ENCODE measurements at places on chromosomes 1 and 21.
A peak's percentile ranks its signal among the peaks of the same experiment; 100 is the strongest.

DNA sequence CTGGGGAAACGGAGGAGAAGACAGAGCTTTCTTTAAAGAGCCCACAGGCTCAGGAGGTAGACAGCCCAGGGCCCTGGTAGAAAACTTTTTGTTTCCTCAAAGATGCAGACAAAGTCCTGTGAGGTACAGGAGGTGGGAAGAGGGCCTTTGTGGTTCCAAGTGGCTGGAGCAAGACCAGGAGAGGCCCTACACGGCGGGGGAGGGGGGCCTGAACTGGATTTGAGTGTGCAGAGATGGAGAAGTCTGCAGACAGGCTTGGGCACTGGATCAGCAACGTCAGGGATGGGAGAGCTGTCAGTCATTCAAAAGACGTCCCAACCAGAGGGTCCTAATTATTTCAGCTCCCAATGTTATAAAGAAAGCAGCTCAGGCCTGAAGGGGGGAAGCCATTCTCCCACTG is 126.2 kb downstream of the EPHB2 start:
- DNase-seq: no peak

- no peak for DNase-seq
Observed at GRCh38 chr1:182617734-182618351, 13.7 kb upstream of the RGS16 start.

DNA sequence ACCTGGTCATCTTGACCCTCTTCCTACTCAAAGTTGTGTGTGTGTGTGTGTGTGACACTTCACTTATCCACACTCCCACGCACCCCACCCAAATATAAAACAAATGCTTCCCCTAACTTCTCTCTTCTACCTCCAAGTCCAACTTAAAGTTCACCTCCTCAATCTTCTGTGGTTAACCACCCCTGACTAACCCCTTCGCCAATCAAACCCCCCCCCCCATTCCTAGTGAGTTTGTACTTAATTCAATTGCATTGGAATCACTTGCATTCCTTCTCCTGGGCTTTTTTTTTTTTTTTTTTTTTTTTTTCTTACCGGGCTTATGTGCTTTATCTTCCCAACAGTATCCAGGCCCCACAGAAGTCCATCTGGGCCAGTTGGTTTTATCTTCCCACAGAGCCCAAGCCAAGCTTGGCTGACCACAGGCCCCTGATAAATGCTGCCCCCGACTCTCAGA is 78.4 kb downstream of the CD58 start:
- DNase-seq: no peak

GRCh38 chr1:24920533-24920925 is 9.5 kb downstream of the RUNX3 start:
- no peak for DNase-seq

GRCh38 chr1:46458846-46459245 is 30.8 kb upstream of the DMBX1 start:
- no peak for DNase-seq

GRCh38 chr1:59692591-59692990 is 122.2 kb upstream of the HOOK1 start:
- no peak for DNase-seq

GRCh38 chr1:243658594-243659105 is 191.4 kb downstream of the AKT3 start:
- DNase-seq: no peak

DNA sequence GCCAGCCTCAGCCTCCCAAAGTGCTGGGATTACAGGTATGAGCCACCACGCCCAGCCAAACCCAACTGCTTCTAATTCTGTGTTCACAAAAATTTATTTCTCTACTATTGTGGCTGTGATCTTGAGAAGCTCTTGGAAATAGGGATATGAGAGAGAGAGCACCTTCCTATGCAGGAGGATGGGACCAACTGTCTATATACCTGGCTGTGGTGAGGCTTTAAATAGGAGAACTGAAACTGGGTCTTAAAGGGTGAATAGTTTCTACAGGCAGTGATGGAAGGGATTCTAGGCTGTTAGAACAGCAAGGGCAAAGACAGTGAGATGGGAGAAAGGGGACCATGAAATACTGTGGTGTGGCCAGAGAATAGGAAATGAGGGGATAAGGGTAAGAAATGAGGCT is 8.3 kb upstream of the PTCH2 start:
- no peak for DNase-seq

- DNase-seq: peak; percentile 53
Observed at GRCh38 chr1:34870395-34870794, 10.8 kb upstream of the SMIM12 start.

GRCh38 chr1:10965546-10966226 is 46.8 kb upstream of the TARDBP start:
- no peak for DNase-seq

- DNase-seq: no peak
Observed at GRCh38 chr1:65178235-65178634, 30.2 kb downstream of the AK4 start.

DNA sequence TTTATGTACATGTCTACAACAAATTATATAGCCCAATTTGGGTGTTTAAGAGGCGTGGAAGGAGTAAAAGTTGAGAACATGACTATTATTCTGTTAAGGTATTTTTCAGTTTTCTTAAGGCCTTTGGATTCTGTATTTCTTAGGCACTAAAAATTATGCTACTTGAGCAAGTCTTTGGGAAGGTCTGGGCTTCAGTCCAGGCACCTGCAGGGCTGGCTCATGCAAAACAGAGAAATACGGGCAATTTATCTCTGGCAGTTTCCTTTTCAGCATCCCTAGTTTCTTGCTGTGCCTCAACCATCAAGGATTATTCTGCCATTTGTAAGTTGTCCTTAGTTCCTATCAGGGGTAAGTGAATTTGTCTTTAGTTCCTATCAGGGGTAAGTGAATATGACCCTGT is 358.8 kb upstream of the B3GALT2 start:
- DNase-seq: no peak

DNA sequence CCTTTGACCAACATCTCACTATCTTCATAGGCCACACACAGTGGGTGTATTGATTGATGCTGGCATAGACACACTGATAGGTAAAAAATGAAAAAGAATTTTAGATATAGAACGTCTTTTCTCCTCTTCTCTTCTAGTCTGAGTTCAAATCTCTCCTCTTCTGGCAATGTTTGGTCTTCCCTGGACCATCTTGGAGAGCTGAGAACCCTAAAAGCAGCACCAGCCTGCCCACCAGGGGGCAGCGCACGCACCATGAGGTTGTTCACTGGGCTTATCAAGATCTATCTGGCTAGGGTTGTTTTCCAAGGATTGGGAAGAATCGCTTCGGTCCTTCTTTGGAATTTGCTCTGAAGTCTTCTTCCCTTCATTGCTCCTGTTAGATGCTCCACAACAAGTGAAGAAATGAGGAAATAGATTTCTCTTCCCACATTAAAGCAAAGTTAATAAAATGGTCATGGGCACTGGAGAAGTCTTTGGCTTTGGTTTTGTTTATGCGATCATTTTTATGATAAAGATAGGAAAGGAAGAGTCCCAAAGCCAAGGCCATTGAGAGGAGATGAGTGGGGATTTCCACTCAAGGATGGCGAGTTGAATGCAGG is 104.0 kb upstream of the OLIG2 start:
- DNase-seq: no peak

- DNase-seq: no peak
Observed at GRCh38 chr1:156772222-156772621, 4.9 kb downstream of the PRCC start.

- no peak for DNase-seq
Observed at GRCh38 chr1:175552306-175552705, 191.1 kb downstream of the TNR start.

DNA sequence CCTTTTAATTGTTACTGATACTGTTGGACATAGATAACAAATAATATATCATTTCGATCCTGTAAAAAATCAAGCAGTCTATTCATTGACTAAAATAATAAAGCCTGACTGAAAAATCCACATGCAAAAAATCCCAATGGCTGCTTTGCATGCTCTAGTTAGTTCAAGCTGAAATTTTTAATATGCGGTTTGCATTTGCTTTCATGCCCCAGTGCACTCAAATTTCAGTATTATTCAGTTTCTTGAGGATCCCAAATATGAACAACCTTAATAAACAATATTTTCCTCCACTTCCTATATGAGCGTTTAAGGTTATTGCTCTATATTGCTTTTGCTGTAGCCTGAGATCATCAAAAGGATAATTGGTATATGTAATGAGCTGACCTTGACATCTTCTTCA is 75.1 kb upstream of the DPH5 start:
- DNase-seq: no peak

DNA sequence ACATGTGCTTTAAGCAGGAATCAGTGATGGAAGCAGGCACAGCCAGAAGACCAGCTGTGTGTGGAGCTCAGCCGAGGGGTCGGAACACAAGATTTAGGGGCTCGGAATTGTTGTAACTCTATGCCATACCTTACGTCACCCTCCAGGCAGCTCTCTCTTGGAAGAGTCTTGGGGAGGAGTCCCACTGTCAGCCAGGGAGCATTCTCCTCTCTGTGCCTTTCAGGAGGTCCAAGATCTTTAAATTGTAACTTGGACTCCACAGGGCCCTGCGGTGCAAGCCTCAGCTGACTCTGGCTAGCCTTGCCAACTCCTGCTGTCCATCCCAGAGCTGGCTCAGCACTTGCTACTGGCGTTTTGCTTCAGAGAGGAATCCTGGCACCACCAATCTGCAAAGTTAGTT is 26.4 kb upstream of the ROR1 start:
- no peak for DNase-seq

DNA sequence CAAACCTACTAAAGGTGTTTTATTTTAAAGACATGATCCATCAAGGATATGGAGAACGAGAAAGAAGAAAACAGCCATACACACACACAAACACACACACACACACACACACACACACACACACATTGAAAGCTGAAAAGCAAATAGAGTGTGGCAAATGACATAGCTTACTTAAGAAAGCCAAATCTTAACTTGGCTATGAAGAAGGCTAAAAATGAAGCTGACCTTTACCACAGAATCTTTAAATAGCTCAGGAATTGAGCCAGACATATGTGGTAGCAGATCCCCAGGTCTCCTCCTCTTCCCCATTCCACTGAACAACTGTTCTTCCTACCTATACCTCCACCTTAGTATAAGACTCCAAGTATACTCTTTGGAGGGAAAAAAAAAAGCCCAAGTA is 185.6 kb downstream of the CLEC20A start:
- DNase-seq: no peak

- DNase-seq: no peak
Observed at GRCh38 chr1:37125295-37125694, 91.0 kb upstream of the GRIK3 start.

DNA sequence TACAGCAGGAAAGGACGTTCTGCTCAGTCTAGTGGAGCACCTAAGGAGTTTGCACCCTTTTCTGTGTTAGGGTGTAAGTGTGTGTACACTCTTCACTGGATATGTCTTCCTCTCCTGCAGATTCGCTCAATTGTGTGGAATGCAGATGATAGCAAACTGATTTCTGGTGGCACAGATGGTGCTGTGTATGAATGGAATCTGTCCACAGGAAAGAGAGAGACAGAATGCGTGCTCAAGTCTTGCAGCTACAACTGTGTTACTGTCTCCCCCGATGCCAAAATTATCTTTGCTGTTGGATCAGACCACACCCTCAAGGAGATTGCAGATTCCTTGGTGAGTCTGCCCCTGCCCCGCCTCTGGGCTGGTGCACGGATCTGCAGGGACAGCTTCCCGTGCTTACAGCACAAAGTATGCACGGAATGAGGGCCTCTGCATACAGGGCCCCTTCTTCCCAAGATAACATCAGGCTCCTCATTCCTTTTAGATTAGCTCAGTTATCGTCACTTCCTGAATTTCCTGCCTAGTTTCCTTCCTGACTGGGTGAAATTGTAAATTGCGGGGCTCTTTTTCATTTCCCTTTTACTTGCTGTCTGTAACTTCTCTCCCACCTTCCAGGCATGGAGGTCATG is 34.6 kb downstream of the CFAP57 start:
- no peak for DNase-seq

DNA sequence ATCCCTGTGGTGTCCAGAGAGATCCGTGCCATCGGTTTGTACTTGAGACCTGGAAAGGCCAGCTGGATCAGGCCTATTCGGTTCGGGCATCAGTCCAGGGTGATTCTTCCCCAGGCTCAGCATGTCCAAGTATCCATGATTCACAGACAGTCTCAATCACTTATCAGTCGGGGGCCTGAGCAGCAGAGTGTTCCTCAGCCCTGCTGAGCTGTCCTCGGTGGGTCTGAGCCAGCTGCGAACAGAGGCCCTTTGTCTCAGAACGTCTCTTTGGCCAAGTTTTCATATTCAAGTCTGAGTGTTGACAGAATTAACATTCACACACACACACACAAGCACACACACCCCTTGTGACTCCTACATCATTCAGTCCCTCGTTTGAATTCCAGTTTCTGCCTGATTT is 33.4 kb upstream of the OSBPL9 start:
- DNase-seq: no peak

- no peak for DNase-seq
Observed at GRCh38 chr1:235933766-235934116, 67.0 kb upstream of the LYST start.

GRCh38 chr1:159079525-159079924 is 3.0 kb upstream of the AIM2 start:
- no peak for DNase-seq

GRCh38 chr1:95994643-95995042 is 726.9 kb upstream of the PTBP2 start:
- DNase-seq: no peak

GRCh38 chr1:220962031-220962751 is 82.9 kb downstream of the HLX start:
- DNase-seq: no peak

DNA sequence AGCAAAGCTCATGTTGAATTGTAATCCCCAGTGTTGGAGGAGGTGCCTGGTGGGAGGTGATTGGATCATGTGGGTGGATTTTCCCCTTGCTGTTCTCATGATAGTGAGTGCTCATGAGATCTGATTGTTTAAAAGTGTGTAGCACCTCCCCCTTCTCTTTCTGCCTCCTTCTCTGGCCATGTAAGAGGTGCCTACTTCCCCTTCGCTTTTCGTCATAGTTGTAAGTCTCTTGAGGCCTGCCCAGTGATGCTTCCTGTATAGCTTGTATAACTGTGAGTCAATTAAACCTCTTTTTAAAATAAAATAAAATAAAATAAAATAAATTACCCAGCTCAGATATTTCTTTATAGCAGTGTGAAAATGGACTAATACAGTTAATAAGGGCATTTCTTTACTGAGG is 1025.7 kb downstream of the PLA2G4A start:
- DNase-seq: no peak
